ENCODE measurements at places on chromosomes 7 and 10. TPM values are rescaled to one million over a fixed set of nuclear protein-coding genes. Genes with fewer than 3 reads are reported as not detected.
A peak's percentile ranks its signal among the peaks of the same experiment; 100 is the strongest.

DNA sequence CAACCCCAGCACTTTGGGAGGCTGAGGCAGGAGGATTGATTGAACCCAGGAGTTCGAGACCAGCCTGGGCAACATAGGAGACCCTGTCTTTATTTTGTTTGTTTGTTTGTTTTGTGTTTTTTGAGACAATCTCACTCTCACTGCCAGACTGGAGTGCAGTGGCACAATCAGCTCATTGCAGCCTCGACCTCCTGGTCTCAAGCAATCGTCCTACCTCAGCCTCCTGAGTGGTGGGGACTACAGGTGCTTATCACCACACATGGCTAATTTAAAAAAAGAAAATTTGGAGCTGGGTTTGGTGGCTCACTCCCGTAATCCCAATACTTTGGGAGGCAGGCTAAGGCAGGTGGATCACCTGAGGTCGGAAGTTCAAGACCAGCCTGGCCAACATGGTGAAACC, 30.6 kb upstream of the CCL24 start:
- DNase-seq = no peak

The MPLKIP gene
- 12.3 TPM for total RNA-seq

The SUN3 gene
- total RNA-seq = not detected

DNA sequence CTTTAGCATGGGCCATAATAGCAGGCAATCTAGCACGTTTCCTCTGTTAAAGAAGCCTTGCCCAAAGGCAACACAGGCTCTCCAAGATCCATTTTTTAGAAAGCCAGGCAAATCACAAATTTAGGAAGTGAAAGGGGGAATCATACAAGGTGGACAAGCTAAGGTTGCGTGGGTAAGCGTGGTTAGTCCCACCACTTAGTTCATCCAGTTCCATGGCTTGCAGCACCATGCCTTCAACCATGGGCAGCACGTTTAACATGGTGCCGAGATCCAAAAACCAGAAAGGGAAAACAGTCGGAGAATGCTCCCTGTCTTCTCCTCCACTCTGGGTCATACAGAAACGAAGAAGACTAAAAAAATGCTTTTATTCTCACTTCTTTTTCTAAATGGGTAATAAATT, 234.4 kb upstream of the IMMP2L start:
- DNase-seq = no peak

The STYXL1 gene
- 26.5 TPM for total RNA-seq

DNA sequence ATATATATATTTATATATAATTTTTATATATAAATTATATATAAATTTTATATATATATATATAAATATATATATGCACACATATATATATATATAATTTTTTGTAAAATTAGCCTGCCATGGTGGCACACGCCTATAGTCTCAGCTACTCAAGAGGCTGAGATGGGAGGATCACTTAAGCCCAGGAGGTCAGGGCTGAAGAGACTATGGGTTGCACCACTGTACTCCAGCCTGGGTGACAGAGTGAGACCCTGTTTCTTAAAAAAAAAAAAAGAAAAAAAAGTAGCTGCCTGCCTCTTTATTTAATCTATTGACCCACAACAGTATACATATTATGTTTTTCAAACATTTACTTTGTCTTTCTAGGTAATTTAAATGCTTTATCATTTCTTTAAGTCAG, 19.2 kb downstream of the BCAP29 start:
- no peak for DNase-seq

DNA sequence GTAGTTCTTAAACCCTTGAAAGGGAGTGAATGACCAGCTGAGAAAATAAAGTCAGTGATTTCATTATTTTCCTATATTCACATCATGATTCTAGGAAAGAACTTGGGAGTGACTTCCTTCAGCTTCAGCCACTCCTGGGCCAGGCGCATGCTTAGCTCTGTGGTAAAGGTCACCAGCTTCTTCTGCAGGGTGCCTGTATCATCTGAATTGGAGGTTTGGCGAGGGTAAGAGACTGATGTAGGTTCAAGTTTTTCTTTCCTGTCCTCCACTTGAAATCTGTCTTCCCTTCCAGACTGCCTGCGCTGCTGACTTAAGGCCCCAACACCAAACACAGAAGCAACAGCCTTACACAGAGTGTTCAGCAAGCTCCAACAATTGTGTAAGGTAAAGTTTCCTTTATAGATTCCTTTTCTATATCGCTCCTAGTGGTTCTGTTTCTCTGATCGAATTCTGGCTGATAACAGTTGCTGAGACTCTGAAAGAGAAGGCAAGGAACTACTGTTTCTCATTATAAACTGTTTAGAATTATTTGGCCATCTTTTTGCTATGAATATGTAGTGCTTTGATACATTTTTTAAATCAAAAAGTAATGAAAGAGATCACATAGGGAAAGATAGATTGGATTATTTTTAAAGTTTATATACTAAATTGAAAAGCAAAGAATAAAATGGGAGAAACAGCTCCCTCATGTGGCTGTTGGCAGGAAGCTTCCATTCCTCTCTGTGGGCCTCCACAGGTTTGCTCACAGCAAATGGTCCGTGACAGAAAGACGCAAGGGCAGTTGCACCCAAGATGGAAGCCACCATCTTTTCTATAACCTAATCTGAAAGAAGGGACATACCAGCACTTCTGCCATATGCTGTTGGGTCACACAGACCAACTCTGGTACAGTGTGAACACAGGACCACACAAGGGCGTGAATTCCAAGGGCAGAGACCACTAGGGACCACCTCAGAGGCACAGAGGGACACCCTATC, 14.0 kb downstream of the GATAD1 start:
- no peak for DNase-seq

The PRPS1L1 gene
- total RNA-seq = not detected

- DNase-seq = no peak
Observed at GRCh38 chr7:102204212-102204611, 82.5 kb upstream of the SH2B2 start.

- no peak for DNase-seq
Observed at GRCh38 chr10:116211682-116212081, 61.3 kb downstream of the GFRA1 start.

DNA sequence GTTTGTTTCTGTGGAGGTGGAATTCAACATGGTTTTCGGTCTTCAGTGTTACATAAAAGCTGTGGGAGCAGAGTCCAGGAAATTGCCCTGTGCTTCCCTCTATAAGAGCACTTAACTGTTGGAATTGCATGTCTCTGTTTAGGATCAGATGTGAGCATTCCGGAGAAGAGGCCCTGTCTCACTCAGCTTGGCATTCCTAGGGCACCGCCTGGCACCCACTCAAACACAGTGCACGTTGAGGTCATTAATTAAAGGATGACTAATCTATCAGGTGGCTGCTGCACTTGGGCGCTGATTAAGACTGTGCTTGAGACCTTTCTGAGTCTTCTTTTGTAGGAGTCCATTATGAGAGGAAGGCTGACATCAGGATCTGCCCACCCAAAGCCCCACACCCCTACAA, 82.8 kb upstream of the VIPR2 start:
- DNase-seq = no peak

GRCh38 chr7:34240417-34240816, 335.1 kb downstream of the BMPER start:
- DNase-seq = no peak

The CLDN3 gene
- not detected for total RNA-seq

The TASOR2 gene
- 27.3 TPM for total RNA-seq

The KCP gene
- total RNA-seq = 0.25 TPM

The SNX10 gene
- total RNA-seq = 11.9 TPM

GRCh38 chr7:17680026-17680425, 260.3 kb downstream of the SNX13 start:
- no peak for DNase-seq

The HECTD2 gene
- 5.3 TPM for total RNA-seq

The RSPH10B gene
- not detected for total RNA-seq

GRCh38 chr10:103855424-103855823, at the start of gene SH3PXD2A:
TSS of gene SH3PXD2A (minus strand) at chr10:103855576. CDS start at chr10:103855266, 310 bp downstream.
- peak; percentile 68 for DNase-seq

- DNase-seq = no peak
Observed at GRCh38 chr7:1586126-1586826, 16.4 kb upstream of the PSMG3 start.

- DNase-seq = no peak
Observed at GRCh38 chr10:16182688-16183087, 254.1 kb upstream of the PTER start.

DNA sequence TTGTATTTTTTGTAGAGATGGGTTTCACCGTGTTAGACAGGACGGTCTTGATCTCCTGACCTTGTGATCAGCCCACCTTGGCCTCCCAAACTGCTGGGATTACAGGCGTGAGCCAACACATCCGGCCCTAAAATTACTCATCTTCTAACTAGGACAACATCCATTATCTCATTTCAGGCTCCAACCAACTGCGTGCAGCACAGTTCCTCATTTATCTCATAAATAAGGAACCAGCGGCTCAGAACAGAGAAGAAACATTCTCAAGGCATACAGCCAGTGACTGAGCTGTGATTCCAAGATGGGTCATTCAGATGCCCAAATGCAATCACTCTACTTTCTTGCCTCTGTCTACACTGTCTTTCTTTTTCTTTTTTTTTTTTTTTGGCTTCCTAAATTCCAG, 356.1 kb downstream of the ELMO1 start:
- no peak for DNase-seq

- DNase-seq = no peak
Observed at GRCh38 chr7:50923476-50923875, 140.8 kb upstream of the GRB10 start.

The TUBGCP2 gene
- 39.1 TPM for total RNA-seq

DNA sequence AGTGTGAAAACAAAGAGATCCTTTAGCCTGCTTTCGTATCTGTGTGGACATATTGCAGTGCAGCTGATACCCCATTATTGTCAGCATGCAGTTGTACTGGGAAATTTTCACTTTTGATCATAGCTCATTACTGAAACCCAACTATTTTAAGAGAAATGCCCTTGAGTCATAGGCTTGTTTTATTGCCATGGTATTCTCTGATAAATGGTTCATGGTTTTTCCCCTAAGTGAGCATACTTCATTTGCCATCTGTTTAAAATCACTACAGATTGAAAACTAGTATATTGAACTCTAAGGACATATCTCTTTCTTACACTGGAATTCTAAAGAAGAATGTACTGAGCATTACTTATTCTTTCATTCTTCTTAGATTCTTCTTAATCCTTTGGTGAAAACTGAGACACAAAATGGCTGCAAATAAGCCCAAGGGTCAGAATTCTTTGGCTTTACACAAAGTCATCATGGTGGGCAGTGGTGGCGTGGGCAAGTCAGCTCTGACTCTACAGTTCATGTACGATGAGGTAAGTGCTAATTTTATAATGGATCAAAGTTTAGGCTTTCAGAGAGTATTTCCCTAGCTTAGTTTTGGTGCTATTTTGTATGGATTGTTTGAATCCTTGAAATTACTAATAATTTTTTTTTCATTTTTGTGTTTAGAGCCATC, 63.0 kb downstream of the RALA start:
- DNase-seq = no peak

DNA sequence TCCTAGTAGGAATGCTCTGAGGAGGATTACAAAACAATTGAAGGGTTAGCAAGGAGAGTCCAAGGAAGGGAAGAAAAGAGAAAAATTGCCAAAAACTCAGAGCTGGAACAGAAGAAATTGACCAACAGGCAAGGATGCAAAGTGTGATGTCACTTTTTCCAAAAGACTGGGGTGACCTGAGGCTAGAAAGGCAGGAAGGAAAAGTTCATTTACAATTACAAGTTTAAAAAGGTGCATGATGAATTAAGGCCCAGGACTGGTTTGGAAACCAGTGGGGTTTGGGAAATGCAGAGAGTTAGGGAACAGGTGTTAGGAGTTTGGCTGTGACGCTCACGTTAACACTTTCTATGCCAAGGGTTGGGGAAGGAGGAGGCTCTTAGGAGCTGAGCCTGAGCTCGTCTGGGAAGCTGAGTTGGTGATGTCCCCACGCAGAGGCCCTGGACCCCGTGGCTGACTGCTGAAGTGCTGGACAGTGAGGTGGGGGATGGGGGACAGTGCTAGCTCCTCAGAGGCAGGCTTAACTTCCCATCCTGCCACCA, 92.6 kb upstream of the PODXL start:
- DNase-seq = peak; percentile 29

GRCh38 chr10:930625-931325, 730 bp downstream of the LARP4B start:
- peak; percentile 31 for DNase-seq

DNA sequence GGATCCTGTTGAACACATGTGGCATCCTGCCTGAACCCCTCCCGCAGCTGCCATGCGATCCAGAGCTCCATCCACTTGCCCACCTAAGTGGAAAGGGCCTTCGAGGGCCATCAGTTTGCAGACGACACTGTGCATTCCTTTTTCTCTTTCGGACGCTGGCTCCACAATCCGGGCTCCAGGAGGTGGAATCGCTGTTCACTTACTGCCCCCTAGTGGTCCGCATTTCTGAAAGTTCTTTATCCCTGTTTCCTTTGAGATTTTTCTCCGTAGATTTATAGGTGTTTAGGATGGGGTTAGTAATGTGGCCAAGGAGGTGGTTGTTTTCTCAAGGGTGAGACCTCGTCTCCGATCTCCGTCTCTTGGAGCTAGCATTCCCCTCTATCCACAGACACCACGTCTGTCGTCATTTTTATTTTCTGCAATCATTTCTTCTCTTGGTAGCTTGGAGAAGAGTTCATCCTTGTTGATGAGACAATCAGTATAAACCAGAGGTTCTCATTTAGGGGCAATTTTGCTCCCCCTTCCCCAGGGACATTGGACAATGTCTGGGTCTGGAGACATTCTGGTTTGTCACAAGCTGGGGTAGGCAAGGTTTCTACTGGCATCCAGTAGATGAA, 204.6 kb downstream of the ARHGAP21 start:
- DNase-seq = peak; percentile 18

DNA sequence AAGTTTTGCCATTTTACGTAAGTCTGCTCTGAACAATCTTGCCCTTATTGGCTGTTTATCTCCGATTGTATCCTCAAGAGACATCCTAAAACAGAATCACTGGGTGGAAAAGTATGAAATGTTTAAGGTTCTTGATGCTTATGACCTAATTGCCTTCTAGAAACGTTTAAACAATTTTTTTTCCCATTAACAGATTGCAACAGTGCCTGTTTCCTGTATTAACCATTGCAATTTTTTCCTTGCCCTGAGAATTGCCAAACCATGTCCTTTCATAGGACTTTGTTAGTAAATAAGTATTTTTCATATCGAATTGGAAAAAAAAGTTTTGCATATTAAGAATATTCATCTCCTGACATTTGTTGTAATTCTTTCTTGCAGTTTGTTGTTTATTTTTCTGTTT, 639.8 kb downstream of the INHBA start:
- no peak for DNase-seq

DNA sequence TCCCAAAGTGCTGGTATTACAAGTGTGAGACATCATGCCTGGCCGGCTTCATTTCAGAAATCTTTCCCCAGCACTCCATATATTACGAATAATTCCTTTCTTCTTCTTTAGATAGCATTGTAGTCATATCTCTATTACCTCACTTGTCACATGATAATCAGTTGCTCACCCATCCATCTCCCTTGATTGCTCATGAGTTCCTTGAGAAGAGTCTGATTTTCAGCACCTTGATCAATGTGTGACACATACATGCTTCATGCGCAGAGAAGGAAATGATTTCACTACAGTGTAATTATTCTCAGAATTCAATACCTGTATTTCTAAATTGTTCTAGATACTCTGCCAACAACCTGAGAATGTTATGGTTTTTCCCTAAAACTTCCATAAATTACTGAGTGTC, 26.7 kb upstream of the GGCT start:
- DNase-seq = no peak

- no peak for DNase-seq
Observed at GRCh38 chr10:97444212-97444611, 1.6 kb downstream of the EXOSC1 start.

- DNase-seq = no peak
Observed at GRCh38 chr10:21135023-21135931, 238.2 kb upstream of the NEBL start.
